ENCODE measurements at places on chromosomes 2 and 18.

- no peak for DNase-seq
Measured at GRCh38 chr2:3316456-3317276, 61.0 kb downstream of the EIPR1 start.

GRCh38 chr2:57528499-57528898 is 518.1 kb upstream of the VRK2 start:
- DNase-seq, result no peak

DNA sequence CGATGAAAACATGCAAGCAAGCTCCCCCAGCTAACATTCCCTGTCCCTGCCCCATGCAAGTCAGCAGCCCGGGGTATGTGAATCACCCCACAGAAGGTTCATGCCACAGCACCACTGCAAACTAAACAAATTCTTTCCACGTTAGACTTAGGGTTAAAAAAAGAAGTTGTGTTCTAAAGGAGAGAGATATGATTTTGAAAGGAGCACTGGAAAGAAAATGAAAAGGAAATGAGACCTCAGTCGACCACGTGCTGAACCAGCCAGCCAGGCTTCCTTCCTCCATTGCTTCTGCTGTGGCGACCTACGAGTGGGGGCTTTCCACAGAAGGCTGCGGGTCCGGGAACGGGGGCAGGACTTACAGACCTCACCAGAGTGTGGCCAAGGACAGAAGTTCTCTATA is 52.0 kb downstream of the ARL4C start:
- DNase-seq, result no peak

DNA sequence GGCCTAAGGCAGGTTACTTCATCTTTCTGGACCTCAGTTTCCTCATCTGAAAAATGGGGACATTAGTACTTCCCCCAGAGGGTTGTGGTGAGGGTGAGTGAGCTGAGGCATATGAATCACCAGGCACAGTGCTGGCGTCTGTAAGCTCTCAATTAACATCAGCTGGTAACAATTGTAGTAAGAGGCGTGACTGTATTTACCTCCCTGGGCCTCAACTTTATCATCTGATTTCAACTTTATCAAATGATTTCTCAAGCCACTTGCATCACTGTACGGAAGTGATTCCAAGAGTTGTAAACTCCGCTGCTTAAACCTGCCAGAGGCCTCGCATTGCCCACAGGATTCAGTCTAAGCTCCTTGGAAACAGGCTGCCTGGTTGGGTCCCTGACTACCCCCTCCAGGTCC is 53.6 kb upstream of the PKDCC start:
- DNase-seq, result no peak

DNA sequence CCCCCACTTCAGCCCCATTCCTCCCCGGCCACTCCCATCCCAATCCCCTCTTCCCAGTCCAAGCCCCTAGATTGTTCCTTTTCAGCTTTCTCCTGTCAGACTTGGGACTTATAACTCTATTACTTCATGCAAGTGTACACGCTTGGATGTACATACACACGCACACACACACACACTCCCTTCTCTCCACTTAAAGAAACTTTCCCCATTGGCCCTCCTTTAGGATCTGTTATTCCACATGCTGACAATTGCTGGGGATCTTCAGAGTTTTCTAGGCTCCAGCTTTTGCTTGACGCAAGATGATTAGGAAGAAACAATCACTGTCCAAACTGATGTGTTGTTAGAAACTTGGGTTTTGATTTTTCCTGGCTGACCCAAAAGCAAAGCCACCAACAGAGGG is 75.4 kb downstream of the CDK15 start:
- no peak for DNase-seq

- no peak for DNase-seq
Measured at GRCh38 chr2:147521936-147522335, 322.9 kb upstream of the ACVR2A start.

DNA sequence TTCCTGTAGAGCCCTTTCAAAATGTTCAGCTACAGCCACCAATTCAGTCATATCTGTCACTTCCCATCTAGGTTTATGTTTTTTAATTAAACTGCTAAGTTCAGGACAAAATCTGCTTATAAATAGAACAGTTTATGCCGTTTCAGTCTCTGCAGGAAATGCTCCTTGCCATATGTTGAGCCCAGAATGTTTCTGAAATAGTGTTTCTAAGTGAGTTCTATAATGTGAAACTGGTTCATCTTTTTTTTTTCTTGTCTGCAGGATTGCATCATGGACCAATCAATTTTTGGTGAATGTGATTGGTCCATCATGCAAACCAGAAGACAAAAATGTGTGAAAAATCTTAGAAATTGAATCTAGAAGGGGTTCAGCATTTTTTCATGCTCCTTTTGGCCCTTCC is 30.2 kb upstream of the RHOB start:
- DNase-seq, result no peak

DNA sequence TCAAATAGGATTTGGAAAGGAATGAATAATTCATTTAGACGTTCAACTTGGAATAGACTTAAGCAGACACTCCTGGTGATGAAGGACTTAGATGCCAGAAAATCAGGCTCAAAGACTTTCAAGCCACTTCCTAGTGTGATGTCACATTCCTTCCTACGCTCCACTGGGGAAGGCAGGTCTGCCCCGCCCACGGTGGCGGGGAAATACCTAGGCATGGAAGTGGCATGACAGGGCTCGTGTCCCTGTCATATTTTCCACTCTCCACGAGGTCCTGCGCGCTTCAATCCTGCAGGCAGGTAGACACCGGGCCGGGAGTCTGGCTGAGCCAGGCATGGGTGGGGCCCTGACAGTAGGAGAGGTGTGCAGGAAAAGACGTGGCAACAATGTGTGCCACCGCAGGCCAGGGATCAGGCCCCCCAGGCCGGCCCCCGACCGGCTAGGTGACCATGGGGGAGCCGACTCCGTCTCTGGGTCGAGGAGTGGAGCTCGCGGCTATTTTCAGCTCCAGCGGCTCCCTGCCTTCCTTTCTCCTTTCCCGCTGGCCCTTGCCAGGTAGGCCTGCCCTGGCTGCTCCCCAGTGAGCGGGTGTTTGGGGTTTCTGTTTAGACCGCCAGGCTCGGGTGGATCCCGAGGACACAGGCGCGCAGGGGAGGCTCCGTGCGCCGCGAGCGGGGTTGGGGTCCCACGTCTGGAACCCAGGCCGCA is at the start of gene IL1RL2:
IL1RL2 (plus strand) TSS at position 233 of the 705 bp plus-strand sequence. CDS start 845 bp downstream, outside the sequence.
- no peak for DNase-seq

DNA sequence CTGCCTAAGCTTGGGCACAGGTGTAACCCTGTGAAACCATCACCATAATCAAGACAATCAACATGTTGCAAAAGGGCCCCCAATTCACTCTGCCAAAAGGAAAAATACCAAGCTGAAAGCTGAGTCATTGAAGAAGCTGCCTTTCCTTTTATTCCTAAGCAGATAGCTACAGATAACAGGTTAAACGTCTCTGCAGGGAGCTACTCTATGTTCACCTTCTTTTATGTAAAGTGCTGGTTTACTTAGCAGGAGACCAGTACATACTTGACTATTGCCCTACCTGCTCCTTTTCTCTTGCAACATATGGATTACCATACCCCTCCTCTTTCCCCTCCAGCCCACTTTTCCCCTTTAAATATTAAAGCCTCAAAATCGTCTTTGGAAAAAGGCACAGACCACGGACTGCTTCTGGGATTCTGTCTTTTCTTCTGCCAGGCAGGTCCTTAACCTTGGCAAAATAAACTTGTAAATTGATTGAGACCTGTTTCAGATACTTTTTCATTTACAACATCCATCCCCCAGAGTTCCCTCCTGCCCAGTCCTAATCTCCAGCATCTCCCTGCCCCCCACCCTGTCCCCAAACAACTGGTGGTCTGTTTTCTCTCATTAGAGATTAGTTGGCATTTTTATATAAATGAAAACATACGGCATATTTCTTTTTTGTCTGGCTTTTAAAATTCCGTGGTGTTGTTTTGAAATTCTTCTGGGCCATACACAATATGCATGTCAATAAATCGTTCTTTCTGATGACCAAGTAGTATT is 37.8 kb upstream of the LDLRAD4 start:
- no peak for DNase-seq

- DNase-seq, result no peak
Measured at GRCh38 chr2:136932700-136933099, 167.4 kb downstream of the THSD7B start.

- DNase-seq, result no peak
Measured at GRCh38 chr2:61277756-61278155, 115.8 kb downstream of the C2orf74 start.

DNA sequence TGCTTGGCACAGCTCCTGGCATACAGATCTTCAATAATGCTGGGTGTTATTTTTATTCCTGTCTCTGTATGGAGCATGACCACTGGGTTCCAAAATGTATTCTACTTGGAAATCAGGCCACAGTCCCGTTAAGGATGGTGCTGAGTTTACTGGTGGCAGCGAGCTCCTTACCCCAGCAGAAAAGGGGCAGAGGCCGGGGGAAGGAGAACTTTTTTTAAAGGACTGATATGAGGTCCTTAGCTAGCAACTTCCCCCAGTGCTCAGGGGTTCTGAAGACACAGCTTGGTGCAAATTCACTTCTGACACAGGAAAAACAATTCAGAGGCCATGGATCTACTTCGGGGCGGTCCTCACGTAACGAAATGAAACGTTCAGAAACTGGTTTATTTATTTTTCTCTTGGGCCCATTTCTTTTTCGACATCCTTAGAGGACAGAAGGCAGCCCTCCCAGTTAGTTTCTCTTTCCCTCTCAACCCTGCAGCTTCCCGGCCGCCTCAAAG is 872 bp downstream of the RDH14 start:
- no peak for DNase-seq

GRCh38 chr2:144759746-144760145 is 239.8 kb upstream of the ZEB2 start:
- DNase-seq, result no peak

GRCh38 chr2:200702646-200703118 is 109.0 kb upstream of the BZW1 start:
- no peak for DNase-seq

DNA sequence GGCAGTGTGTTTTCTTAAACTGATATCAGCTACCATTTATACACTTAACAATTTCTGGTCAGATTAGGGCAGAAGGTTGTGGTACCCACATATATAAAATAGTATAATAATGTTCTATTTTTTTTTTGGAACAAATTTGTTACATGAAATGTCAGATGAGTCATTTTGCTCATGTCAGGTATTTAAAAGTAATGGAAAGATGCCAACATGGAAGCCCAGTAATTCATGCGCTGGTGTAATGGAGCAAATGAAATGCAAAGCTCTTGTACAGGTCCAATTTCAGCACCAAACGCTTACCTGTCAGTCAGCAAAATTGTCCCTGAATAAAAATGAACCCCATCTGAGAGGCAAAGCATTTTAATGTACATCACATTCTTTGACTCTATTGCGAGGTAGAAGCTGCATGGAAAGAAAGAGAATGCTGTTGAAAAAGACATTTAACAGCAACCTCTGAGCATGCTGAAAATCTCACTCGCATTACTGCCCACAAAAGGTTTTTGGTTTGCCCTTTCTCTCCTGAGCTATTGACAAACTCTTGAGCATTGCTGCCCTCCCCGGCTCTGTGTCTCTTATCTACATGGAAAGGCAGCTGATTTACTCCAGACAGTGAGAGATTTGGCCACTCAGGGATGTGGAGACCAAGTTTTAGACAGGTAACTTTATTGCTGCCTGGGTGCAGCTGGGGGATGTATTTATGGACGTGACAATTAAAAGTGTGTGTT is 217.5 kb downstream of the CAMKMT start:
- no peak for DNase-seq

- no peak for DNase-seq
Measured at GRCh38 chr2:204545861-204546735, 823 bp downstream of the PARD3B start.

DNA sequence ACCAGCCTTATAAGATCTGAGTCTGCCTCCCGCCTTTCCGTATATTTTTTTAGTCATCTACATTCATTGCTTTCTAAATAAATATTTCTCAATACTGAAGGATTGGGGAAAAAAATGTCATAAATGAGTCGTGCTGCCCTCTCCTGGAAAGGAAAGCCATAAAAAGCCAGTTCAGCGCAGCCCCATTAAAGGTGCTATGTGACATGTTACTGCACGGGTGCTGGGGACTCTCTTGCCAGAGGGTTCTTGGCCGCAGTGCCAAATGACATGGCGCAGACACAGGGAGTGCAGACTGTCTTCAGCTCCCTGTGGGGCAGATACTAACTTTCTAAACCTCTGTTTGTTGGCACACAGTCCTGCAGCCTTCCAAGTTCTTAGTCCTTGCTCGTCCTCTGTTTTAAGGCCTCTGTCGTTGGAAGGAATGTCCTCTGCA is 53.7 kb upstream of the MAP3K20 start:
- no peak for DNase-seq

GRCh38 chr18:32355896-32356295 is 114.8 kb downstream of the GAREM1 start:
- no peak for DNase-seq

GRCh38 chr2:162926907-162927306 is 88.3 kb upstream of the KCNH7 start:
- DNase-seq, result no peak

- DNase-seq, result no peak
Measured at GRCh38 chr18:28065793-28066186, 111.1 kb downstream of the CDH2 start.

- DNase-seq, result no peak
Measured at GRCh38 chr2:66693076-66693965, 258.4 kb downstream of the MEIS1 start.

GRCh38 chr2:17190527-17190926 is 327.7 kb downstream of the RAD51AP2 start:
- DNase-seq, result no peak

DNA sequence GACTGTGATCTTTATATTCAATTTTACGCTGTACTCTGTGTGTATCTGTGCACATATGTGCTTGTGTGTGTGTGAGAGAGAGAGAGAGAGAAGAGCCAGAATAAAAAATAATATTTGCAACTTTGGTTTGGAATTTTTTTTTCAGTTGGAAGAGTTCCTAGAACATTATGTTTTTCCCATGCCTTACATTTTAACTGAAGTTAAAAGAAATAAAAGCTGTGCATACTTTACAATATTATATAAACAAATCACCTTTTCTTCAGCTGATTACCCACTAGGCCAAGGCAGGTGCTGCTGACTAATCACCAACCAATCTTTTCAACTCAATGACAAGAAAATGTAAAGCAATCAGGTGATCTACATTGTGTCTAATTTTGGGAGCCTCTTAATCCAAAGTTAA is 366.3 kb downstream of the NYAP2 start:
- DNase-seq, result no peak

DNA sequence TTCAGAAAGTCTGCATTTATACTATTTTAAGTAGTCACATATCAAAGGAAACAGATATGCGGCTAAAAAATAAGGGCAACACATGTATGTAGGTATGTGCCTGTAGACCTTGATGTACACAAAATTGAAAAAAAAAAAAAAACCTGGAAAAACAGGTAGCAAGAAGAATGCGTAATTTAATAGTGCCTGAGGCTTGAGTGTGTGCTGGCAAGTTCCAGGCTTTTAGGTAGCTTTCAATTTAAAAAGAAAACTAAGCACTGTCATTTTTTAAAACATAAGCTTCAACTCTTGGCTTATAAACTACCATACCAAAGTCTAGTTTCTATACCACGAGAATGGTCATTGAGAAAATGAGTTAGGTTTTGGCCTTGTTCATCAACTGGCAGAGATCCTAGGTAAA is 72.3 kb downstream of the OTX1 start:
- DNase-seq, result no peak

DNA sequence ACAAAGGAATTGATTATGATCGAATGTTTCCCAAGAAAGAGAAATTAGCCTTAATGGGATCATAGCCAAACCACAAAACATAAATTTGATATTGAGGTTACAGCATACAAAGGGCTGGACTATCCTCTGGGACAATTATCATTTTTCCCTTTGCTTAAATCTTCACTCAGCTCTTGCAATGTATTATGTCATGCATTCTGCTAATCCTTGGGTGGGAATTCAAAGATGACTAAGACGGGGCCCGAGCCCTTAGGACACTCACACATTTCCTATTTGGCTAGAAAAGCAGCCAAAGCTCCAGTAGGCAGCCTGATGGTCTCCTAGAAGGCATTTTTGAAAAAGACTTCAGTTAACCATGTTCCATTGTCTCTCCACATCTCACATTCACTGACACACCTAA is 17.2 kb upstream of the NMI start:
- no peak for DNase-seq
